Mesothelial cell of epicardium (in vitro differentiated cells): ENCODE measurements at places on chromosomes 1 and 21. TPM values are rescaled to one million over a fixed set of nuclear protein-coding genes. Genes with fewer than 3 reads are reported as not detected.
A peak's percentile ranks its signal among the peaks of the same experiment; 100 is the strongest.

Gene BEND5
- 11.3 to 14.8 TPM (median 13.7 TPM) in 3 replicates for total RNA-seq

Gene LRRC71
- 0.11 to 0.34 TPM (median 0.13 TPM) in 3 replicates for total RNA-seq

Gene TMCO2
- not detected in 3 replicates for total RNA-seq

Gene TMEM54
- total RNA-seq, result 46.5 to 49.0 TPM (median 47.7 TPM) in 3 replicates

Gene COL6A1
- total RNA-seq, result 539 to 636 TPM (median 611 TPM) in 3 replicates

DNA sequence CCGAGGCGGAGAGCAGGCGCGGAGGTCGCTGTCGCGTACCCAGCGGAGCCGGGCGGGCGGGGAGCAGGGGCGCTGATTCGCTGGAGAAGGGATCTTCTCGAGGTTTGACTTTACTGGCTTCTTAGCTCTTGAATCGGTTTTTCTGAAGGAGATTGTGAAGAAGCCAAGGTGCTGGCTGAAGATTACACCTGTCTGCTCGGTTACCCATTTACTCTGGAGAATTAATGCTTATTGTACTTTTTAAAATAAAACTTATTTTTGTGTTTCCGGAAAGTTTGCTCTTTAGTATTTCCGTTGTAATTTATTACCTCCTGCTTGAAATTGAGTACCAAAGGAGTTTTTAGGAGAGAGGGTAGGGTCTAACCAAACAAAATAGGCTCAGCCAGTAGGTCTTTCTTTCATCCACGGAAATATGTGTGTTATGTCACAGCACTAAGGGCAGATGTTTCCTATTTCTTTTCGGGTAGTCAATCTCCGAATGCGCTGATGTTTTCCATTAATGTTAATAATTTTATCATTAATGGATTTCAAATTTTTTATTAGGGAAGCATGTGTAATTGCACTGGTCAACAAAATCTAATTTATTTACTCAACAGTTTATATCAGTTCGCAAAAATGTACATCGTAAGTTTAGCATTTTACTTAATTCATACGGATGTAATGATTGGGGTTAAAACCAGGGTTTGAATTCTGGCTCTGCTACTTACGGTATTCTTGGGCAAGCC, 510 bp upstream of the GNG5 start:
- H3K36me3 ChIP-seq, result peaks cover 17% of the 10 kb centered on the region
- no peaks in the 10 kb centered on the region for H3K27me3 ChIP-seq
- peak overlapping the region; percentile 99 for H3K27ac ChIP-seq
- peaks cover 25% of the 10 kb centered on the region for H3K4me1 ChIP-seq
- DNase-seq, result no peak

DNA sequence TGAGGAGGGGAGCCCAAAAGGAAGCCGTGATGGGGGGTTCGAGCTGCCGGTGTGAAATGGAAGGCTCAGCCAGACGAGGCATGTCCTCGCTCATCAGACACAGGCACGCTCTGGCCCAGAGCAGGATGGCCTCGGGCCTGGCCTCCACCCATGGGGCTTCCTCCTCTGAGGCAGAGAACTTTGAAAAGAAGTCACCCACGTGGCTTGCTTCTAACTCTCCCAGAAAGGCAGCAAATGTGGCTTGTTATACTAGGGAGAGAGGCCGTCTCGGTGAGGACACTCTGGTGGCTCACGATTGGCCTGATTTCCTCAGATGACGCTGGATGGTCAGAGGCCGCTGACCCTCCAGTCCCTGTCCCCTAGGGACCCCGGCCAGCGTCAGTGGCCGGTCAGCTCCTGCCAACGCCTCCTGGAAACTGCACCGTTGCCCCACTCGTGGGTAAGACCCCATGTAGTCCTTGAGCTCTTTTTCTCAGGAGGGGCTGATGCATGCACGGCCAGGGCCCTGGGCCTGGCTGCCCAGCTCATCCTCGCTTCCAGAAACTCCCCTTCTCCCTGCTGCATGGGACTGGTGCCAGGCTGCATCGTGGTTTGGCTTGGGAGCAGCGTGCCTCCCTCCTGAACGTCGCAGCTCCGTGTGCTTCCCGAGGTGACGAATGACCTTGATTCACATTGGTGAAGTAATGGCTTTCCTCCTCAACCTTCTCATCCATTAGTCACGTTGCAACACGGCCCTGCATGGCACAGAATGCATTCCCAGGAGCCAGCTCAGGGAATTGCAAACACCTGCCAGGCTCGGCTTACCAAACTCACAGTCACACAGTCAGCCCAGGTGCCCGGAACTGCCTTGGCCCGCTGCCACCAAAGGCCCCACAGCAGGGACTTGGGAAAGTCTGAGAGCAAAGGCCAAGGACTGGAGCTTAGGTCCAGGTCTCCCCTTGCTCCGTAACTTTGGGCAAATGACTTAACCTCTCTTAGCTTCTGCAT, 58.8 kb downstream of the TOMM20 start:
- H3K27ac ChIP-seq, result no peak overlapping the region
- DNase-seq, result no peak
- no peaks in the 10 kb centered on the region for H3K36me3 ChIP-seq
- no peak overlapping the region for H3K4me3 ChIP-seq

- H3K4me1 ChIP-seq, result peaks cover 24% of the 10 kb centered on the region
- no peaks in the 10 kb centered on the region for H3K36me3 ChIP-seq
- peaks cover 4% of the 10 kb centered on the region for H3K27me3 ChIP-seq
- no peak overlapping the region for H3K4me3 ChIP-seq
These were observed 82.8 kb downstream of the TRABD2B start for GRCh38 chr1:47914218-47914938.

DNA sequence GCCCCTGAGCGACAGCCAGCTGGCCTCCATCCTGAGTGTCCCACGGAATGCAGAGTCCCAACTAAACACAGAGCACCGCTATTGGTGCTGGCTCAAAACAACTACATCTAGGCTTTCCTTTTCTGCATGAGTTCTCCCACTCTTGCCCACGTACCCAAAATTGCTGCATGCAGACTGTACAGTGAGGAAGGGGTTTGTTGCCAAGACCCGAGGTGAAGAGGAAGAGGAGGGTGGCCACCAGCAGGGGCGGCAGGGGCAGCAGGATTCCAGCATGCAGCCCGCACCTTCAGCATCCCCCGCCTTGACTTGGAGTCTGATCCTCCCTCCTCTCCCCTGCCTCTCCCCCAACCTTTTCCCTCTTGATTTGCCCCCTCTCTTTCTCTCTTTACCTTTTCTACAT, 8.0 kb downstream of the S100A9 start:
- H3K27me3 ChIP-seq, result no peaks in the 10 kb centered on the region
- DNase-seq, result no peak
- no peak overlapping the region for H3K4me3 ChIP-seq
- no peaks in the 10 kb centered on the region for H3K36me3 ChIP-seq
- peaks cover 19% of the 10 kb centered on the region for H3K4me1 ChIP-seq

GRCh38 chr21:37546949-37547614, 180.5 kb downstream of the DYRK1A start:
- H3K36me3 ChIP-seq, result no peaks in the 10 kb centered on the region
- peak; percentile 48 for DNase-seq
- peaks cover 43% of the 10 kb centered on the region for H3K4me1 ChIP-seq
- H3K4me3 ChIP-seq, result peak overlapping the region; percentile 5

DNA sequence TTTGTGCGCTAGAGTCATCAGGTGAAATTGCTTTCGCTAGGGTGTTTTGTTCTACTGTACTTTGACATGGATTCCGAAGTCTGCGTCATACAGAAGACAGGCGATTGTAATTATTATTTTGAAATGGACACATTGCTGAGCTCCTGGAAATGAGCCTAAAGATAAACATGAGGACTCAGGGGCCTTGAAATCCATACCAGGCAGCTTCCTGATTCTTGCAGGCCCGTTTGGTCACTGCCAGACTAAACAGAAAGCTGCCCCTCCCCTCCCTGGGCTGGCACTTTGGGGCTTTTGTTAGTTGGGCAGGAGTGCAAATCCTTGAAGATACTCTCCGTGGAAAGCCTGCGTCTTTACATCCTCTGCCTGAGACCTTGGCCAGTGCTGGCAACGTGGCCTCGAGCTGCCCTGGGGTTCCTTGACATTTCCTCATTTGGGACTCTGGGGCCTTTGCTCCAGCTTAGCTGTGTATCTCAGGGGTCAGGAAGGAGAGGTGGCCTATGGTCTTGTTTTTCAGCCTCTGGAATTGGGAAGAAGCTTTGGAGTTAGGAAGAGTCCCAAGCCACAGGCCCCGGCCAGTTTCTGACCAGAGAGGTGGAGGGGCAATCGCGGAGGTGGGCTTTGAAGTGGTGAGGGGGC, 26.9 kb upstream of the KCNE2 start:
- DNase-seq, result no peak
- no peaks in the 10 kb centered on the region for H3K27me3 ChIP-seq
- peak overlapping the region; percentile 37 for H3K27ac ChIP-seq
- H3K4me3 ChIP-seq, result no peak overlapping the region
- H3K4me1 ChIP-seq, result peaks cover 10% of the 10 kb centered on the region
- no peaks in the 10 kb centered on the region for H3K36me3 ChIP-seq

DNA sequence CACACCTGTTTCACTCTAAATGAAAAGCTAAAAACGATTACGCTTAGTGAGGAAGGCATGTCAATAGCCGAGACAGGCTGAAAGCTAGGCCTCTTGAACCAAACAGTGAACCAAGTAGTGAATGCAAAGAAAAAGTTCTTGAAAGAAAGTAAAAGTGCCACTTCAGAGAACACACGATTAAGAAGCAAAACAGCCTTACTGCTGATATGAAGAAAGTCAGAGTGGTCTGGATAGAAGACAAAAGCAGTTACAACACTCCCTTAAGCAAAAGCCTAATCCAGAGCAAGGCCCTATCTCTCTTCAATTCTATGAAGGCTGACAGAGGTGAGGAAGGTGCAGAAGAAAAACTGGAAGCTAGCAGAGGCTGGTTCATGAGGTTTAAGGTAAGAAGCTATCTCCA, 130.7 kb downstream of the SIPA1L2 start:
- DNase-seq, result no peak
- H3K27me3 ChIP-seq, result no peaks in the 10 kb centered on the region
- no peak overlapping the region for H3K4me3 ChIP-seq

- peak overlapping the region; percentile 89 for H3K27ac ChIP-seq
- DNase-seq, result no peak
- H3K27me3 ChIP-seq, result peaks cover 2% of the 10 kb centered on the region
- no peaks in the 10 kb centered on the region for H3K36me3 ChIP-seq
- peaks cover 47% of the 10 kb centered on the region for H3K4me1 ChIP-seq
These were observed 22.0 kb upstream of the KCNC4 start for GRCh38 chr1:110188035-110188618.

GRCh38 chr1:215970406-215970805, 403.3 kb downstream of the KCTD3 start:
- H3K27me3 ChIP-seq, result peaks cover 9% of the 10 kb centered on the region
- no peaks in the 10 kb centered on the region for H3K36me3 ChIP-seq
- no peak for DNase-seq
- H3K4me3 ChIP-seq, result no peak overlapping the region
- no peak overlapping the region for H3K27ac ChIP-seq

DNA sequence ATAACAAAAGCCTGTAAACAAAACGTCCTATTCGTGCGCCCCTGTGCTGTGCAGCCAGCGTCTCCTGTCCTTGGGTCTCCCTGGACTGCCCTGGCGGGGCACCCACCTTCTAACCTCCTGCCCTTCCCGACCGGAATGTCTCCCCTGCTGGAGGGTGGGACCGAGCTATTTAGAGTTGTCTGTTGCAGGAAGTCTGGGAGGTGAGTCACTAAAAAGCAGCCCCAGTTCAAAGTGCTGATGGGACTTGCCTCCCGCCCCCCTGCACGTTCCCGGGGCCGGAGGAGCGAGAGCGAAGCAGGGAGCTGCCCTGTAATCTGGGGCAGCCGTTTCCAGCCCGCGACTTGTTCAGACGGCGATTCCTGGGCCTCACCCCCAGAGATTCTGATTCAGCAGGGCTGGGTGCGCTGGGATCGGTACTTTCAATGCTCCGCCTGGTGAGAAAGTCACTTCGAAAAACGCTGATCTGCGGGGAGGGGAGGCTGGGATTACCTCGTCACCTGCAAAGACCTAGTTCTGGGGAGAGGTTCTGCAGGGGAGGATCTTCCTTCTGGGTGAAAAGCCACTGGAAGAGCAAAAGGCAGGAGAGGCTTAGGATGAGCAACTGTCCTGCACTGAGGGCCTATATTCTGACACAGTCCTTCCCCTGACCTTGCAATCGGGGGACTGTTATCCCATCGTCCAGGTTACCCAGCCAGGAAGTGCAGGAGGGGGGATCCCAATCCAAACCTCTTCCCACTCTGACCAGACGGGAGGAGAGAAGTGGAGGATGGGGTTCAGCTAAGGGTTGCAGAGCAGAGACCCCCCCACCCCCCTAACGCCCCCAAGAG, 1.2 kb upstream of the DHRS3 start:
- peaks cover 62% of the 10 kb centered on the region for H3K4me1 ChIP-seq
- peak overlapping the region; percentile 99 for H3K4me3 ChIP-seq
- H3K36me3 ChIP-seq, result peaks cover 25% of the 10 kb centered on the region
- H3K27me3 ChIP-seq, result no peaks in the 10 kb centered on the region
- DNase-seq, result no peak

DNA sequence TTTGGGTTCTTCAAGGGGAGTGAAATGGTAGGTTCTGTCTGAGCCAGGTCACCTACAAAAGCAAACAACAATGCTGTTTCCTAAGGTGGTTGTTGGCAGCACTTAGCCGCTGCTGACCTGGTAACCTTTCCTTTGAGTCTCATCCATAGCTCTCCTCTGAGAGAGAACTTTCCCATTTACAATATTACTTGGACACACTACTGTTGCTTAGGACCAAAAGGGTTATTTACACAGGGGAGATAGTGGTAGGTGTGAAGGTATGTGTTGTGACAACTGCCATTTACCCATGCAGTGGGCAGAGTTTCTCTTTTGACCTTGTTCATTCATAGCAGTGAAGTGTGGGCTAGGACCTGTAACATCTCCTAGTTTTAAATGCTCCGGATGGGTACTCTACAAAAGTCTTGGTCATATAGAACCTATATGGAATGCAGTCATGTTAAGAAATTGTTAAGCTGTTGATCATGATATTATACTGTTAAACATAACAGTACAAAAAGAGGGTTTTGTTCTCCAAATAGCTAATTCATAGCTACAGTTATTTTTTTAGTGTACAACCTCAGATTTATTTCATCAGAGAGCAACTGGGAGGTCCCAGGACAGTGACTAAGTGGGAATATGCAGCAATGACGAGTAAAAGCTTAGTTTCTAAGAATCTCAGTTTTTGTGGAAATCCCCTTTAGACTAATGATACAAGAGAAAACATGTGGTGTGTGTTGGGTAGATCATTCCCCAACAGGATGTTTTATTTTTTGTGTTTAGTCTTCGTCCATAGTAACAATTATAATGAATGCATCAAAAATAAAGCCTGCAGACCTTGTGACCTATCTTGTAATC, 219.7 kb downstream of the NFIA start:
- DNase-seq, result no peak
- H3K27ac ChIP-seq, result no peak overlapping the region

DNA sequence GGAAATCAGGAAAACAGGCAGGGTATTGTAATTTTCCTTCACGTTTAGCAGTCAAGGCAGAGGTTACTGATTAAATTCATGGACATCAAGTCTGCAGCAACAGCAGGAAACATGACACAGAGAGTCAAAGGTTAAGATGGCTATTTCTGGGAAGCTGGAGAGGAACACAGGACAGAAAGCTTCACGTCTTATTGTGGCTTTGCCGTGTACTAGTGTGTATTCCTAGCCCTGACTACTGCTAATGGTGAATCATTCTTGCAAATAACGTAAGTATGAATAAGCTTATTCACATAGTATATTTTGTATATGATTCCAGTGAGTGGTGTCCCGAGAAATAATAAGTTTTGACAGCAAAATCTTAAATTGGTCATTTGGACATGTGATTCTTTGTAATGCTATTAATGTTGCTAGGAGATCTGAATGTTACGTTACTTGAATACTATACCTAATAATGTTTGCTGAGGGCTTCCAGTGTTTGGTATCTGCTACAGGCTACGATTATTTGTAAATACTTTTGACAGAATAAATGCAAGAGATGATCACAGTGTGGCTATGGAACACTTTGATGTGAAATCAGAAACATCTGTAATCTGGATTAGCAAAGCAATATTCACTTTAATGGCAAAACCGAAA, 77.4 kb downstream of the DISP1 start:
- no peaks in the 10 kb centered on the region for H3K27me3 ChIP-seq

GRCh38 chr1:237104096-237104495, 62.1 kb downstream of the RYR2 start:
- H3K27me3 ChIP-seq, result no peaks in the 10 kb centered on the region
- H3K27ac ChIP-seq, result no peak overlapping the region
- H3K36me3 ChIP-seq, result no peaks in the 10 kb centered on the region
- no peaks in the 10 kb centered on the region for H3K4me1 ChIP-seq
- H3K4me3 ChIP-seq, result no peak overlapping the region
